Kidney epithelial cell (primary cell): ENCODE measurements at places on chromosomes 7 and 10. TPM values are rescaled to one million over a fixed set of nuclear protein-coding genes. Genes with fewer than 3 reads are reported as not detected.

DNA sequence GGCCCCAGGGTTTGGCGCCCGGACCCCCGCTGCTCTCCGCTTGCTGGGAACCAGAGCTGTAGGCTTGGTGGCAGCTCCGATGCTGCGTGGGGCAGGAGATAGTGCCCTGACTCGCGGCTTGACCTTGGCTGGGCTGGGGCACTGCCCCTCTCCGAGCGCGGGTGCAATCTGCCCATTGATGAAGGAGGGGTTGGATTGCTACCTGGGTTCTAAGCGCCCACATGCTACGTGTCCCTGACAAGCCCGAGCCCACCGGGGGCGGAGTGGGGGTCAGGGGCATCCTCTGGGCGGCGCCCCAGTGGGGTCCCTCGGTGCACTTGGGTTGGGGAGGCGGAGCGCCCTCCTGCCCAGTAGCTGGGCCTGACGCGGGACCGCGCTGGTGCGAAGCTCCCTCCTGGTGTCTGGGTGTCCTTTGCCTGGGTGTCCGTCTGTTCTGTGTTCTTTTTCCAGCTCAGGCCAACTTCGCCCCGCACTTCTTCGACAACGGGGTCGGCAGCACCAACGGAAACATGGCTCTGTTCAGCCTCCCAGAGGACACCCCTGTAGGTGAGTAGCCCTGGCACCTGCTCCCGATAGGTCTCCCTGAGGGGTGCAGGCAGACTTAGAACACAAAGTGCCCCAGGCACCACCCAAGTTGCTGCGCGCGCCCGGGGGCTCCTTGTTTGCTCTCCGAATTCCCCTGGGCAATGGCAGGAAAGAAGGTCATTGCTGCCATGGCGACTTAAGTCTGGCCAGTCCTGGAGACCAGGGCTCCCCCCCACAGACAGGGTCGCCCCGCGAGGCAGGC is 900 bp downstream of the CDHR1 start:
- no peak for DNase-seq

DNA sequence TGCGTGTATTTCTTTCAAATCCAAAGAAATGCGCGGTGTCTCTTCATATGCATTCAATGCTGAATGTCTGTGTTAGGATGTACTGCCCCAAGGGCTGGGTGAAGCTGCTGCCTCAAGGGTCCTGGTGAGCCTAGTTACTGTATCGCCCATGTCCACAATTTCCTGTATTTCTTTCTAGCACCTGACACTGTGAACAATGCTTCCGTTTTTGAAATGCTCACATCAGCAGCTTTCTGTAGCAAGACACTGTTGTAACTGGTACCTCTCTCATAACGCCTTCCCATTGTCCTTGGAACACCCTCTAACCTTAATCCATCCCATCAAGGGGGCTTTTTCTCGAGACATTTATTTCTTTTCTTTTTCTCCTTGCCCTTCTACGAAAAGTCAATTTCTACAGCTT is 25.1 kb downstream of the NRP1 start:
- DNase-seq: no peak

DNA sequence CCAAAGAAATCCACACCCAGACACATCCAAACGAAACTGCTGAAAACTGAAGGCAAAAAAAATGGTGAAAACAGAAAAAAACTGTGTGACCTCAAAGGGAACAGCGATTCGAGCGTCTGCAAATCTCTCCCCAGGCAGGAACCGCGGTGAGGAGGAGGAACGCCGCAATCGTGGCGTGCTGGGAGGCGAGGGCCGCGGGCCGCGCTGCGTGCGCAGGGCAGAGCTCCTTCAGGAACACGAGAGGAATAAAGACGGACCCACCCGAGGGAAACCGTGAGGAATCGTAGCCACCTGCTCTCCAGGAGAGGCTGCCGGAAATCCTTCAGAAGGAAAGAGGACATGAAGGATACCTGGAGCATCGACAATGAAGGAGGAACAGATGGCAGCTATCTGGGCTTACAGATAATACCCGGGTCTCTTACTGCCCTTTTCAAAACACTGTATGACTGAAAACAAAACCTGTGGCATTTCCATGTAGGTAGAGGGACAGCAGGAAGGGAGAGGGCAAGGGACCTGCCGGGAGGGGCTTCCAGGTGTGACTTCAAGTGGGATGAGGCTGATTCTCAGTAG is 266.0 kb downstream of the MAD1L1 start:
- no peak for DNase-seq

DNA sequence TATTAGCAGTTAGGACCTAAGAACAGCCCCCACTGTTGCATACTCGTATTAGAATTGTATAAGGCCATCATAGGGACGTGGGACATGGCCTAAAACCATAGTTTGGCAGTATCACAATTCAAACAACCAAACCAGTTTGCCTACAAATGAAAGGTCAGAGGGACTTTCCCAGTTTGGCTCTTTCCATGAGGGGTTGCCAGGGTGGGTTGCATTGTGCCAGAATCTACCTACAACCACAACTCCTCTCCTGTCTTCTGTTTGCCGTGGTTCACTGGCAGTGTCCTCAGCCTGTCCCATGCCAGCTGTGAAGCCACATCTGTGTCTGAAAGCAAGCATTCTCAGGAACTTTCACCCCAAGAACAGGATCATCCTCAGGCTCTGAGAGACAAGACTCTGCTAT is 44.5 kb downstream of the PIK3AP1 start:
- no peak for DNase-seq

GRCh38 chr7:96921231-96921630 is 84.1 kb upstream of the DLX6 start:
- no peak for DNase-seq

GRCh38 chr7:51067757-51068156 is 248.9 kb downstream of the COBL start:
- DNase-seq: peak; percentile 34

DNA sequence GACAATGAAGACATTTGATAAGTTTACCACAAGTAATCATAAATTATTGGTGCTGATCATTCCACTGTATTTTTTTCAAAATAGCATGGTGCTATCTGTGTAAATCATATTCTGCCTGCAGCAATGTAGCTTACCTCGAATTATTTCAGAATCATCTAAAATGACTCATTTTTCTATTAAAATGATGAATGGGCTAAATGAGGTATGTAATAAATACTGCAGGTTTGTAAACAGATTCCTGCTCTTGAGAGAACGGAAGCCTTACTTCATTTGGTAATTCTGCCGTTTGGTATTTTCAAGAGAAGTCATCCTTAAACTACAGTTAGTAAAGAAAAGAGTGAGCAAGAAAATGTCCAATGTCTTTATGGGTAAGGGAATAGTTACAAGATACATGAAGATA is 115.9 kb downstream of the CHCHD3 start:
- no peak for DNase-seq

- DNase-seq: no peak
Measured at GRCh38 chr10:29533696-29534285, 101.0 kb downstream of the SVIL start.

- no peak for DNase-seq
Measured at GRCh38 chr10:133030781-133031180, 56.9 kb upstream of the ADGRA1 start.

DNA sequence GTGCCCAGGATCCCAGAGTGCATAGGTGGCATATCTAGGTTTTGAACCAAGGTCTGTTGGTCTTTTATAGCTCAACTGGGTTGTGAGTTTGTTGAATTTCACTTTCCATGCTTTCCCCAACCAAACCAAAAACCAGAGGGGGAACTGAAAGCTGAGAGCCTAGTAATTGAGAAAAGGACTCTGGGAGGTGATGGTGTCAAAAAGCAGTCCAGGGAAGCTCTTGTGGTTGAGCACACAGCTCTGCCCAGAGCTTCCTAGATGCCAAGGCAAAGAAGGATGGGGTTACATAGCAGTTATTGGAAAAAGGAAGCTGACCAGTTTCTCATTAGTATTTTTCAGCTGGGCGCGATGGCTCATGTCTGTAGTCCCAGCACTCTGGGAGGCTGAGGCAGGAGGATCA is 9.9 kb downstream of the POR start:
- no peak for DNase-seq

The CALML3 gene
- total RNA-seq: not detected in 2 replicates

The GIGYF1 gene
- total RNA-seq: 23.1 and 23.5 TPM in 2 replicates

The PON3 gene
- total RNA-seq: not detected in 2 replicates

The FZD8 gene
- total RNA-seq: 12.7 and 18.7 TPM in 2 replicates

The GBF1 gene
- total RNA-seq: 36.7 and 40.9 TPM in 2 replicates
